ENCODE measurements at places on chromosomes 7 and 10.

- DNase-seq: no peak
These were observed 21.9 kb upstream of the ZNF488 start for GRCh38 chr10:47405857-47406547.

GRCh38 chr7:89104748-89105685 lies 309.5 kb upstream of the TEX47 start:
- no peak for DNase-seq

GRCh38 chr7:80611779-80612178 lies 26.7 kb upstream of the CD36 start:
- DNase-seq: peak; percentile 65

DNA sequence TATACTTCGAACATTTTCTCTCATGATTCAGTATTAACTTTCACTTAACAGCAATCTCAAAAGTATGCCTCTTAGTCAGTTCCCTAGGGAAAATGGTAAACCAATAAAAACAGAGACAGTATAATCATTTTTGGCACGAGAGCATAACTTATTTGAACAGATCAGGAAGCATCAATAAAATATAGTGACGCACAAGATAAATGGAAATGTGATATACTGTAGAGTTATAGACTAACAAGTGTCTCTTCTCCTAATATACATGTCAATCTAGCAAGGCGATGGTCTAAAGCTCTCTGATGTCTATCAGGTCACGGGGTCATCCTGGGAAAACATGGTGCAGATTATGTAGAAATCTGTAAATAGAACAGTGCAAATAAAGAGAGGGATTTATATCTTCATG lies 131.6 kb downstream of the HGF start:
- no peak for DNase-seq

GRCh38 chr7:155747209-155747608 lies 65.1 kb downstream of the SHH start:
- DNase-seq: no peak

DNA sequence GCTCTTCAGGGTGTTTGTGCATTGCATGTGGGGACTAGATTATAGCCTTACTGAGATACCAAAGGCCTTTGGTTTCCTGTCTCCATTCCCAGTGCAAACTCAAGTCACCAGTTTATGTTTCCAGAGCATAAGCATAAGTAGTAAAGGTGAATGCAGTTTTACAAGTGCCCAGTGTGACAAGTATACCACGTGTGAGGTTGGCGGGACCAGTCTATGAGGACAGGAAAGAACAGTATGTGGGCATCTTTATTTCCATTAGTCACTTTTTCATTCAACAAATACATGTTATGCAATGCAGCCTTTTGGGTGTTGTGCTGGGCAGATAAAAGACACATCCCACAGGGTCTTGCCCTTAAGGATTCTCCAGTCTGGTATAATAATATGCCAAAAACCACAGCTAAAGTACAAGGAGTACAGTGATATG lies 146.5 kb downstream of the ARID5B start:
- no peak for DNase-seq
